ENCODE measurements at places on chromosomes 11 and 22. TPM values are rescaled to one million over a fixed set of nuclear protein-coding genes. Genes with fewer than 3 reads are reported as not detected.

- H3K36me3 ChIP-seq = peaks cover 40% of the 10 kb centered on the region
- H3K4me3 ChIP-seq = peak within 1 kb of the TSS; percentile 98
- H3K4me1 ChIP-seq = peaks cover 50% of the 10 kb centered on the region
- peak; percentile 77 for DNase-seq
These were observed at the start of gene TRIM44 for GRCh38 chr11:35662649-35663407. TRIM44 (plus strand) TSS chr11:35662775; CDS start chr11:35663112, 337 bp downstream.

Gene TPP1
- total RNA-seq = 123 TPM

DNA sequence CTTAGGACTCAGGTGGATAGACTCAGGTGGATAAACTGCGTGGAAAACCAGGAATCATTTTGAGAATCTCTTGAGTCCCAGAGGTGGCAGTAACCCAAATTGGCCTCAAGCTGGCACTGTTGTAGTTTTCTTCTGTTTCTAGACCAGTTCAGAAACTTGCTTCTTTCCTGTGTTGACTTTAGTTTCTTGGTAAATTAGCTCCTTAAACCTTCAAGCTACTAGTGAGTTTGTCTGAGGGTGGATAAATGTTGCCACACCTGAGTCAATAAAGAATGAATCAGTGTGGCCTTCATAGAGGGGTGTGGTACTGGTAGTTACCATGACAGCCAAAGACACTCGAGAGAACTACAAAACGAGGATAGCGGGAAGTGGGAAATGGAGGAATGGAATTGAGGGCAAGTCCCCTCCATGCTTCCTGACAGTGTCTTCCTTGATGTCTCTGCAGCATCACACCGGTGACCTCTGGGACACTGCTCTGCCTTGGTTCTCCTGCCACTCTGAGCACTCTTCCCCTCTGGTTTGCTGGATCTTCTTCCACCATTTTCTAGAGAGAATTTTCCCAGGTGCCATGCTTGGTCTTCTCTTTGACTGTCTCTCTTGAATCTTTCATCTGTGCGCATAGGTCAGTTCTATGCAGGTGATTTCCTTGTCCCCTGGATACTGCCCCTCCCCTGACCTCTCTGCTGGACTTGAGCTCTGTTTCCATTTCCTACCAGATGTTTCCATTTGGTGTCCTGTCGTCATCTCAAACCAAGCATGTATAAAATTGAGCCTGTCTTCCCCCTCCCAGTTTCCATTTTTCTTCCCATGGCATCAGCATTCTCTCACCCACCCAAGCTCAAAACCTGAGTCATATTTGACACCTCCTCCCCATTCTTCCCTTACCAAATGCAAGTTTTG lies 7.2 kb downstream of the POLD4 start:
- no peak overlapping the region for H3K4me3 ChIP-seq
- no peak for DNase-seq
- no peaks in the 10 kb centered on the region for H3K27me3 ChIP-seq
- peak overlapping the region; percentile 88 for H3K27ac ChIP-seq
- peaks cover 71% of the 10 kb centered on the region for H3K4me1 ChIP-seq

Gene TMEM151A
- not detected for total RNA-seq

DNA sequence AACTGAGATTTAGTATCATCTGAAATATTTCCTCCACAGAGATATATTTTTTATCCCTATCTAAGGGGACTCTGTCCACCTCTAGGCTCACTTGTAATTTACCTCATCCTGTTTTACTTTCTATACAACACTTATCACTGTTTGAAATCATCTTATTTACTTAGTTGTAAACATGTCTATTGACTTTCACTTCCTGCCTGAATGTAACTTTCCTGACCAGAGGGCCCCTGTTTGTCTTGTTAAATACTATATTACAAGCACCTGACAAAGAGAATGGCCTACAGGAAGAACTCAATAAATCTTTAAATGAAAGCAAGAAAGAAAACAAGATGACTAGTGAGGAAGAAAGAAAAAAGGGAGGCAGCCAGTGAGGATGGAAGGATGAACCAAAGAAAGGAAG lies 1727.5 kb downstream of the LRRC4C start:
- no peak overlapping the region for H3K27ac ChIP-seq
- no peaks in the 10 kb centered on the region for H3K36me3 ChIP-seq
- no peak overlapping the region for H3K4me3 ChIP-seq
- no peaks in the 10 kb centered on the region for H3K27me3 ChIP-seq

DNA sequence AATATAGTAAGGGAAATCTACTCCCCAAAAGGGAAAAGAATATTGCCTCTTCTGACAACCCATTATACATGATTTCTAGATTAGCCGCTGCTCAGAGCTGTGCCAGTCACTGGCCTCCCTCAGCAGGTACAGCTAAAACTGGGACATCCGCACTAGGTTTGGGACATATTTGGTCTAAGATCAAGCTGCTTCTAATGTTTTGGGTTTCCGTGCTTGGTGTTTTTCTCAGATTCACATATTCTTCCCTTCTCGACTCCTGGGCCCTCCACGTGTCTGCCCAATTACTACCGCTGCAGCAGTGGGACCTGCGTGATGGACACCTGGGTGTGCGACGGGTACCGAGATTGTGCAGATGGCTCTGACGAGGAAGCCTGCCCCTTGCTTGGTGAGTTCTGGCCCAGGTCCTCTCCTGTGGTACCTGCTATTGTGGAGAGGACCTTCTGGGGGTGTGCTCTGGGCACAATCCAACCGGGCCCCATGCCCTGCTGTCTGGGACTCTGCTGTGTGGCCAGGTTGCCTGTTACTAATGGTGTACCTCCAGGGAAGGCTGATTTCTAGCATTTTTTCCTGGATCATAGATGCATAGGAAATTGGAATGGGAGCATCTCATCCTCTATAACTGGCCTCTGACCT lies 138.1 kb upstream of the SORL1-AS1 start:
- DNase-seq = no peak
- H3K36me3 ChIP-seq = peaks cover 89% of the 10 kb centered on the region
- H3K27me3 ChIP-seq = no peaks in the 10 kb centered on the region
- peak overlapping the region; percentile 69 for H3K4me3 ChIP-seq
- H3K4me1 ChIP-seq = peaks cover 36% of the 10 kb centered on the region

- H3K4me3 ChIP-seq = peak overlapping the region; percentile 95
- peak; percentile 30 for DNase-seq
- peaks cover 7% of the 10 kb centered on the region for H3K36me3 ChIP-seq
These were observed 711 bp downstream of the FDX1 start for GRCh38 chr11:110430267-110431050.

DNA sequence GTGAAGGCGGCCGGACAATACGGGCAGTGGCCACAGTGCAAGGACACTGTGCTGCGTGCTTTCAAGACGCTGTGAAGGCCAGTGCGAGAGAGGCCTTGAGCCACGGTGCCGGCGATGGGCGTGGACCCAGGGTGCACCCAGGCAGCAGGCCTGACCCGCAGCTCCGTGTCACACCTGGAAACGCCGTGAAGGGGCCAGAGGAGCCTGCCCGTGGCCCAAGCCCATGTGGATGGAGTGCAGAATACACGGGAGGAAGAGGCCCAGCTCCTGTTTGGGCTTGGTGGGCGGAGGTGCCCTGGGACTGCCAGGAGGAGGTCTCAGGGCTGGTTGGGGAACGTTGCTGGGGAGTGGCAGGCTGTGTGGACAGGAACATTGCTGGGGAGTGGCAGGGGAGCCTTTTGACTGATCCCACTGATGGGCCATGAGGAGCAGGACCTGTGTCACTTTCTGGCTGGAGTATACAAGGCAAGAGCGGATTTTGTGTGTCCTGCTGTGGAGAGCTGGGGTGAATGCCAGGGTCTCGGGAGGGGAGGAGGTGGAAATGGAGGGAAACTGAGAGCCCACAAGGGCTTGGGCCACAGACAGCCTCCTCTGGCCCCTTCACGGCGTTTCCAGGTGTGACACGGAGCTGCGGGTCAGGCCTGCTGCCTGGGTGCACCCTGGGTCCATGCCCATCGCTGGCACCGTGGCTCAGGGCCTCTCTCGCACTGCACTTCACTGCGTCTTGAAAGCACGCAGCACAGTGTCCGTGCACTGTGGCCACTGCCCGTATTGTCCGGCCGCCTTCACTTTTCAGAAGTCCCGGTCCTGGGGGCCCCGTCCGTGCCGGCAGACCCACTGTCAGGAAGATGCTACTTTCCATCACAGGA lies 925.4 kb downstream of the BRD1 start:
- no peaks in the 10 kb centered on the region for H3K27me3 ChIP-seq
- no peak for DNase-seq
- H3K36me3 ChIP-seq = no peaks in the 10 kb centered on the region
- no peak overlapping the region for H3K27ac ChIP-seq

Gene MB
- total RNA-seq = not detected

DNA sequence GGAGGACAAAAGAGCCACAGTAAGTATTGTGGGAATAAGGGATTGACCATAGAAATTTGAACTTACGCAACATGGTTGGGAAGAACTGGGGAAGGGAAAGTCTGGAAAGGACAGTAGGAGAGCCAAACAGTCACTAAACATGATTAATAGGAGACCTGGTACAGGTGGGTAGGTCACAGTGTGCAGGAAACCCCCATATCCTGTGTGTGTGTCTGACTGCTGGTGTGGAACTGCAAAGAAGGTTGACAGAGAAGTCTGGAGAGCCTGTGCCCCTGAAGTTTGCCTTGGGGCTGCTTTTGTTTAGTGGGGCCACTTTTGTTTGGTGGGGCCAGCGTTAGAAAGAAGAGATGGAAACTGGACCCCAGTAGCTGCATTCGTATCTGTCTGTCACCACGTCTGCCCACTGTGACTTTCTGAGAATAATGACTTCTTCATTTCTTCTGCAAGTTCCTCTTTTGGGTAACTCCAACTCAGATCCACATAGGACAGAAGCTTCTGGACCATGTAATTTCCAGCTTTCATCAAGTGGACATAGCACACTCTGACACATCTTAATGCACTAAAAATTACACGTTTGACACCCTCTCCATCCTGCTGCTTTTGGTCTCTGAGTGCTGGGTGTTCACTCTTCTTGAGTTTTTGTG lies 126.8 kb upstream of the RAG2 start:
- no peaks in the 10 kb centered on the region for H3K36me3 ChIP-seq
- H3K27me3 ChIP-seq = no peaks in the 10 kb centered on the region
- no peak for DNase-seq
- H3K27ac ChIP-seq = no peak overlapping the region
- peak overlapping the region; percentile 47 for H3K4me3 ChIP-seq
- H3K4me1 ChIP-seq = peaks cover 10% of the 10 kb centered on the region

- peak overlapping the region; percentile 98 for H3K27ac ChIP-seq
- no peaks in the 10 kb centered on the region for H3K27me3 ChIP-seq
- H3K36me3 ChIP-seq = peaks cover 9% of the 10 kb centered on the region
- peak overlapping the region; percentile 94 for H3K4me3 ChIP-seq
These were observed 96.9 kb downstream of the TRMU start for GRCh38 chr22:46432164-46433068.

Gene RBM4
- 197 TPM for total RNA-seq

DNA sequence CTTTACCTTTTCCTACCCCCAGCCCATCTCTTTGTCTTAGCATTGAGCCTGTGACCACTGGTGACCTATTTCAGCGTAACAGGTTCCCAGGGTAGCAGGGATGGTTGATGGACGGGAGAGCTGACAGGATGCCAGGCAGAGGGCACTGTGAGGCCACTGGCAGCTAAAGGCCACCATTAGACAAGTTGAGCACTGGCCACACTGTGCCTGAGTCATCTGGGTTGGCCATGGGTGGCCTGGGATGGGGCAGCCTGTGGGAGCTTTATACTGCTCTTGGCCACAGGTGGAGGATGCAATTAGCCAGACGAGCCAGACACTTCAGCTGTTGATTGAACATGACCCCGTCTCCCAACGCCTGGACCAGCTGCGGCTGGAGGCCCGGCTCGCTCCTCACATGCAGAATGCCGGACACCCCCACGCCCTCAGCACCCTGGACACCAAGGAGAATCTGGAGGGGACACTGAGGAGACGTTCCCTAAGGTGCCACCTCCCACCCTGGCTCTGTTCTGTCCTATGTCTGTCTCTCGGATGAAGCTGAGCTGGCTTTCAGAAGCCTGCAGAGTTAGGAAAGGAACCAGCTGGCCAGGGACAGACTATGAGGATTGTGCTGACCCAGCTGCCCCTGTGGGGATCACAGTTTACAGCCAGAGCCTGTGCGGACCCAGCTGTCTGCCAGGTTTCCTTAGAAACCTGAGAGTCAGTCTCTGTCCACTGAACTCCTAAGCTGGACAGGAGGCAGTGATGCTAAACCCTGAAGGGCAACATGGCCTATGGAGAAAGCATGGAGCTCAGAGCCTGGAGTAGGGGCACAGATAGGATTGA lies 29.8 kb downstream of the PIK3IP1 start:
- H3K36me3 ChIP-seq = peaks cover 62% of the 10 kb centered on the region
- H3K4me1 ChIP-seq = no peaks in the 10 kb centered on the region
- no peak overlapping the region for H3K4me3 ChIP-seq
- H3K27ac ChIP-seq = no peak overlapping the region
- no peaks in the 10 kb centered on the region for H3K27me3 ChIP-seq

Gene CSTF3
- total RNA-seq = 30.0 TPM

- no peaks in the 10 kb centered on the region for H3K36me3 ChIP-seq
- no peaks in the 10 kb centered on the region for H3K4me1 ChIP-seq
These were observed 239.5 kb upstream of the CADM1 start for GRCh38 chr11:115743719-115744118.

Gene KCNE3
- total RNA-seq = not detected

Gene PAMR1
- not detected for total RNA-seq

- H3K36me3 ChIP-seq = no peaks in the 10 kb centered on the region
- no peak overlapping the region for H3K27ac ChIP-seq
- DNase-seq = no peak
These were observed 21.4 kb downstream of the MN1 start for GRCh38 chr22:27780161-27780575.

Gene MPZL3
- 2.9 TPM for total RNA-seq

Gene OR52K2
- total RNA-seq = not detected

DNA sequence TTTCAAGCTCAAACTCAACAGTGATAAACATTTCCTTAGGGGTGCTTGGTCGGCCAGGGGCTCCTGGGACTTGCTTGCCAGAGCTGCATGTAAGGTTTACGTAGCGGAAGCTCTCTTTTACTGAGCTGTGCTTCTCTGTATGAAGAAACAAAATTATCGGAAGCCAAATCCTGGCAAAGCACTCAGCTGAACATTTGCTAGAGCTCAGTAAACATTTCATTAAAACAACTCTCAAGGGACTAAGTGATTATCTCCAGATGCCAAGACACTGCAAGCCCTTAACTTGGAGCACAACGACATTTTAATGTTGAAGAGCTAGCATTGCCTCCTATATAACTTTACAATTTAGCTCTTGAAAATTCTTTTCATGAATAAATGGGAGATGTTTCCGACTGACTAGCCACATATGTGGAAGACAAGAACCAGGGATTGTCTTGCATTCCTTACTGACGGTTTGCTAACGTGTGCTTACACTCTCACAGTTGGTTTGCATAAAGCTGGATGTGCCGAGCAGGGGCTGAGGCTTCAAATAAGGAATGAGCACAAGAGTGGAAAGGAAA lies 43.4 kb downstream of the SCUBE2 start:
- no peaks in the 10 kb centered on the region for H3K27me3 ChIP-seq
- H3K36me3 ChIP-seq = no peaks in the 10 kb centered on the region
- no peak overlapping the region for H3K27ac ChIP-seq
- no peaks in the 10 kb centered on the region for H3K4me1 ChIP-seq
- no peak overlapping the region for H3K4me3 ChIP-seq

DNA sequence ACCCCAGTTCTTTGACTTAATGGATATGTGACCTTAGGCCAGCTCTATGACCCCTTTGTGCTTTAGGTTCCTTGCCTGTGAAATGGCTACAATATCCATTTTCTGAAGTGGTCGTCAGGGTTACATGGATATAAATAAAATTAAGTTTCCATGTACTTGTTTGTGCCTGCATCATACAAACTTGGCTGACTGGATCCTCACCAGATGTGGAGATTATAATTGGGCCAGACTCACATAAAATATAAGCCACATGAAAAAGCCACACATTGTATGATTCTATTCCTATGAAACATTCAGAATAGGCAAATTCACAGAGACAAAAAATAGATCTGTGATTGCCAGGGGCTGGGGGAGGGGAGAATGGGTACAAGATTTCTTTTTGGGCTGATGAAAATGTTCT lies 100.9 kb upstream of the USP47 start:
- no peaks in the 10 kb centered on the region for H3K36me3 ChIP-seq
- no peak overlapping the region for H3K4me3 ChIP-seq
- DNase-seq = no peak
- no peaks in the 10 kb centered on the region for H3K4me1 ChIP-seq
- no peak overlapping the region for H3K27ac ChIP-seq
- H3K27me3 ChIP-seq = peaks cover 16% of the 10 kb centered on the region

All from activated B cell treated with CpG ODN at 0.5 μM for 24 hours (primary cell).